ENCODE measurements at places on chromosomes 3 and 15. TPM values are rescaled to one million over a fixed set of nuclear protein-coding genes. Genes with fewer than 3 reads are reported as not detected.

DNA sequence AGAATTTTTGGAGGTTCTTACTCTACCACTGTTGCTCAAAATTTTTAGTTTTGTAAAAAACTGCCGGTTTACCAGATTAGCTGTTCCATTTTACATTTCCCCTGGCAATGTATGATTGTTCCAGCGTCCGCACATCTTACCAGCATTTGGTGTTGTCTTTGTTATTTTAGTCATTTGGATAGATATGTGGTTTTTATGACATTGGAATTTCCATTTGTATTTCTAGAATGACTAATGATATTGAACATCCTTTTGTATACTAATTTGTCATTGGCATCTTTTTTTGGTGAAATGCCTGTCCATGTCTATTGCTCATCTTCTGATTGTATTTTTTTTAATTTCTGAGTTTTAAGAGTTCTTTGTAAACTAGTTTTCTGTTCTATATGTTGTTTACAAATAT is 28.5 kb downstream of the LRRC28 start:
- DNase-seq = no peak

DNA sequence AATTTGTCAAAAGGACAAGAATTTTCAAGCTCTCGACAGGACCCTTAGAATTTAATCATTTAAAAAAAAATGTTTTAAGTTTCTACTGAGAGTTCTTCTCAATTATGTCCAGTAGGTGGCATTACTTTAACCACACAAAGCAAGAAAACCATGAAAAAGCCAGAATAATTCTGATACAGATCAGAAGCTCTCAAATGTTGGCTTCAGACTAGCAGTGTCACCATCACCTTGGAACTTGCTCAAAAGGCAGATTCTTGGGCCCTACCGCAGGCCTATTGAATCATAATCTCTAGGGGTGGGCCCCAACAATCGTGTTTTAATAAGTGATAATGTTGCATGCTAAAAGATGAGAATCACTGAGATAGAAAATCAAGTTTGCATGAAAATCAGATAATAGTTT is 99.5 kb upstream of the KCNMB2 start:
- peak; percentile 36 for DNase-seq

Gene CIDEC
- total RNA-seq = 4.6 TPM

DNA sequence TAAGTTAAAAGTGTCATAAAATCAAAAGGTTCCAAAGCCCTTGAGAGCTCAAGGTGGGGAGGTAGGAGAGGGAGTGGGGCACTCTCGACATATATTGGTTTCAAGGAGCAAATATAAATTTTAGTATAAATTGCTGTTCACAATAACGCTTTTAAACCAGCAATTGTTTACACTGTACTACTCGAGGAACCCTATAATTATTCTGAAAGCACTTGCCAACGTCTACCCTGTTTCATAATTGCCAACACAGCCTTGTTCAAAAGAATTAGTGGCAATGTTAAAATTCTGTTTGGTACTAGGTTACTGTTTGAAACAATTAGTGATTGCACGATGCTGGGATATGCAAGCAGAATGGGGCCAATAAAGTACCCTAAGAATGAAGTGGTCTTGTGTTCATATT is 76.3 kb upstream of the ICE2 start:
- no peak for DNase-seq

DNA sequence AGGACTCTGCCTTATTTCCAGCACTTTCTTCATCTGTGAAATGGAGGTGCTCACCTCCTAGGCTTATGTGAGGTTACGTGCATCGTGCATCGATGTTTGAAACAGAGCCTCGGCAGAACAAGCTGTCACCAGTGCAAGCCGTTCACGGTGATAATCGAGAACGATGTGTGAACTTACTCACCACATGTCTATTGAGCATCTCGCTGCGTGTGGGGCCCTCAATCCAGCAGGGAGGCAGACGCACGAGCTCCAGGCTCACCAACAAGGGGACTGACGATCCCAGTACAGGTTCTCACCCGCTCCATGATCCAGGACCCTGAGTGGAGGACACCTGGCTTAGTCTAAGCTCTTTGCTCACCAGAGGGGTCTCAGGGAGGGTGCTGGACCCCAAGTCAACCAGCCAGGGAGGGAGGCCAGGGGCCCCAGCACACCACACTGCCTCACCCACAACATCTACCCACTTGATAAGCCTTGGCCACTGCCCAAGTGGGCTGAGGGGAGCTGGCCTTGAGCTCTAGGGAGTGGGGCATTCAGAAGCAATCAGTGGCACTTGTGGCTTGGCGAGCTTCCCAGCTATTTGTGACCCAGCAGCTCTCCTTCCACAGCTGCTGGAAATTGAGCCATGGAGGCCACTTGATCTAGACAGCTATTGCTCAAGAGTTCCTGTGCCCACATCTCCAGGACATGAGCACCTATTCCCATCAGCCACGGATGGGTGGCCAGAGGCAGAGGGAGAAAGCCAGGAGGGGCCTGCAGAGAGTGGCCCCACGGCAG is 34.4 kb upstream of the SLC6A1 start:
- DNase-seq = no peak

DNA sequence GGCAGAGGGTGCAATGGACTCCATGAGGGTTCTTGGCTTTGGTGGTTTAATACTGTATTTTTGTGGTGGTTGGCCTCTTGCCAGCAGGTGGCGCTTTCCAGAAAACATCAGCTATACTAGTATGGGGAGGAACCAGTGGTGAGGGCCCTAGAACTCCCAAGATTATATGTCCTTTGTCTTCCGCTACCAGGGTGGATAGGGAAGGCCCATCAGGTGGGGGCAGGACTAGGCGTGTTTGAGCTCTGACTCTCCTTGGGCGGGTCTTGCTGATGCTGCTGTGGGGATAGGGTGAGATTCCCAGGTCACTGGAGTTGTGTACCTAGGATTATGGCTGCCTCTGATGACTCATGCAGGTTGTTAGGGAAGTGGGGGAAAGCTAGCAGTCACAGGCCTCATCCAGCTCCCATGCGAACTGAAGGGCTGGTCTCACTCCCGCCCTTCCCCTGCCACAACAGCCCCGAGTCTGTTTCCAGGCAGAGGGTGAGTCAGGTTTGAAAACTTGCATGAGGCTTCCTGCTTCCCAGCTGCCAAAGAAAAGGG is 357.7 kb downstream of the OTOL1 start:
- peak; percentile 48 for DNase-seq

- no peak for DNase-seq
Measured at GRCh38 chr3:22334996-22335395, 584.0 kb upstream of the ZNF385D start.
